Endothelial cell (in vitro differentiated cells): ENCODE measurements at places on chromosomes 7 and 10. TPM values are rescaled to one million over a fixed set of nuclear protein-coding genes. Genes with fewer than 3 reads are reported as not detected.

DNA sequence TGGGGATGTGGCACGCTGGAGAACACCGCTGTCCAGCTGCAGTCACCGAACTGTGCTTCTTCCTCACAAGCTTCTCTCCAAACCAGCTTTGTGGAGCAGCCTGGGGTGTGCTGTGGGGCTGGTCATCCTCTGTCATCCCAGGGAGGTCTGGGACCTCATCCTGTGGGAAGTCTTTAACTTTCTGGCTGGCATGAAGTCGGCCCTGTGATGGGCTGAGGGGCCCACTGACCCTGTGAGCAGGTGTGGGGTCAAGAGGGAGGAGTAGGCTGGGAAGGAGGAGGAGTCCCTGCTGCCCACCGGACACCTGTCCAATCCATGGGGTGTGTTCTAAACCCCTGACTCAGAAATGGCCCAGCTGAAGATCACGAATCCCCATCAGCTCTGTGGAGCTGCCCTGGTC, 136.2 kb upstream of the SHH start:
- H3K4me1 ChIP-seq, result peaks cover 8% of the 10 kb centered on the region
- no peak for DNase-seq
- no peak overlapping the region for H3K27ac ChIP-seq

- H3K27me3 ChIP-seq, result no peaks in the 10 kb centered on the region
- no peak overlapping the region for H3K4me3 ChIP-seq
- no peak for DNase-seq
- H3K27ac ChIP-seq, result no peak overlapping the region
- no peaks in the 10 kb centered on the region for H3K36me3 ChIP-seq
These were observed 455.8 kb downstream of the TFEC start for GRCh38 chr7:115574681-115575291.

DNA sequence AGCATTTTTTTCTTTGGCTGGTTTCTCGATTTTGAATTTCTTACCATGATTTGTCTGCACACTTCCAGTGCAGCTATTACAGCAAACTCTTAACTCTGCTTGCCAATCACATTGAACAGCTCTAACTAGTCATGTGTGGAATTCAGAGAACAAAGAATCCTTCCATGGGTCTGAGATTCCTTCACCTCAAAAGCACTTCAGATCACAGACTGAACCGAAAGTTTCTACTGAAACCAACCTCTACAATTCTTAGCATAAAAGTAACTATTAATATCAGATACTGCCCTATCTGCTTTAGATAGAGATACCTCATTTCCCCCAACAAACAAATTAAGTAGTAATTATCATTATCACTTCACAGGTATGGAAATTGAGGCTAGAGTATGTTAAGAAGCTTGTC, 56.5 kb upstream of the SP4 start:
- DNase-seq, result no peak
- H3K27me3 ChIP-seq, result no peaks in the 10 kb centered on the region
- peaks cover 5% of the 10 kb centered on the region for H3K4me1 ChIP-seq
- no peak overlapping the region for H3K4me3 ChIP-seq
- H3K36me3 ChIP-seq, result no peaks in the 10 kb centered on the region
- H3K27ac ChIP-seq, result no peak overlapping the region

GRCh38 chr7:28292834-28293526, 112.4 kb upstream of the JAZF1 start:
- peaks cover 3% of the 10 kb centered on the region for H3K27me3 ChIP-seq
- no peak overlapping the region for H3K4me3 ChIP-seq
- no peak for DNase-seq
- peaks cover 4% of the 10 kb centered on the region for H3K36me3 ChIP-seq

The LRRN3 gene
- not detected for total RNA-seq

The UPK3B gene
- total RNA-seq, result 0.87 TPM

The EN2 gene
- 2.1 TPM for total RNA-seq

The CHST3 gene
- 3.8 TPM for total RNA-seq
